ENCODE measurements at places on chromosomes 11 and 22.

DNA sequence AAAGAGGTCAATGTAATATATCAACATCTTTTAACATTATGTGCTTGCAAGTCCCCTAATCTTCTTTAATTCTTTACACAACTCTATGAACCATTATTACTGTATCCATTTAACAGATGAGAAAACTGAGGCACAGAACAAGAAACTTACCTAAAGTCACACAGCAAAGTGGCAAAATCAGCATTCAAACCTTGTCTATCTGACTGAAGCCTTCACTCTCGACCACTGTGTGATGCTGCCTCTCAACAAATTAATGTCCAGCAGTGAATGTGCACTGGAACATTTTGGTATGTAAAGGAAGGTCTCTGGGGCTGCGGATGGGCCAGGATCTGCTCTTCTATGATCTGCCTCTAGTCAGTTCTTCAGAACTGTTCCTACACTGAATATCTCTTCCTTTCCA is 42.1 kb downstream of the PRCP start:
- DNase-seq: no peak

- no peak for DNase-seq
These were observed 4.1 kb downstream of the ST3GAL4 start for GRCh38 chr11:126359431-126360048.

DNA sequence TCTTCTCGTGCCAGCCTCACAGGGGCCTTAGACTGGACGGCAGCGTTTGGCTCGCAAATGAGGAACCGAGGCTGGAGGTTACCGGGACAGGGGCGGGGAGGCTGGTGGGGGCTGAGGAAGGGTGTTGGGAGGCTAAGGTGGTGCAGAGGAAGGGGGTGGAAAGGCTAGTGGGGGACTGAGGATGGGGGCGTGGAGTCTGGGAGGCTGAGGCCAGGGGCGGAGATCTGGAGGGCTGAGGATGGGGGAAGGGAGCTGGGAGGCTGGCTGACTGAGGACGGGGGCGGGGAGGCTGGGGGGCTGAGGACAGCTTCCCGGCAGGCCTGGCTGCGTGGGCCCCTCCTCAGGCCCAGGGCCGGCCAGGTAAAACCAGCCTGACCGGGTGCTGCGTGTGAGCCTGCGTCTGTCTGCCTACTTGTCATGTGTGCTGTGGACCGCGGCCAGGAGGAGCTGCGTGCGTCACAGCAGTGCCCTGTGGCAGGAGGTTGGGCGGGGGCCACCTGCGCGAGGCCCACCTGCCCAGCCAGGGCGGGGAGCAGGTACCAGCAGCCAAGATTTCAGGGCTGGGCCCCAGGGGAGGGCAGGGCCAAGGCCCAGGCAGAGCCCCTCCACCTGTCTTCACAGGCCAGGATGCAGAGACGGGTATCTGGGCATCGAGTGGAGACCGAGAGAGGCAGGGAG is 9.4 kb upstream of the PIM3 start:
- no peak for DNase-seq

DNA sequence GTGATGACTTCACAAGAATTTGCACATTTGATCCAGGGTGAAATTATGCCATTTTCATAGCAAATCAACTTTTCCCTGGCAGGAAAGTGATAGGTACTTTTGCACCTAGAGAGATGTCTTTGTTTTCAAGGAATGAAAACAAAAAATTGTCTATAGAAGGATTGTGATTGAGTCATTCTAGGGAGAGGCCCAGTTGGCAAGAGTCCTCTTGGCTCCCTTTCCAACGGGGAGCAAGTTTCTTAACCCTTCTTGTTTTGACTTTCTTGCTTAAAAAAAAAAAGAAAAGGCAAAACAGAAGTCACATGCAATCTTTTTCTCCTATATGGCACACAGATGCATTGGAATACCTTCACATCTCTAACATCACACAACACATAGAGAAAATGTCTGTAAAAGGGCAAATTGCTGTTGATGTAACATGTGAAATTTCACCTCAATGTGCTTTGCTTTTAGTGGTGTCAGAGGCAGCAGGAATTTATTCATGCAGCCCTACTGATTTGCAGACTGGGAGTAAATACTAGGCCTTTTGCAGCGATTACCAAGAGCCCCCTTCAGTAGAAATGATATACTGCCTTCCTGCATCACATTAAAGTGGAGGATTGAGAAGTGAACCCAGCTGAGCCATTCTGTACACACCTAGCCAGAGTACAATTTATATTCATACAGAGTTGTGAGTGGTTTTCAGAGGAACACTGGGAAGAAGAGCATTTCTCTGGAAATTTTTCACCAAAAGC is 290.7 kb upstream of the MPPED2 start:
- no peak for DNase-seq

DNA sequence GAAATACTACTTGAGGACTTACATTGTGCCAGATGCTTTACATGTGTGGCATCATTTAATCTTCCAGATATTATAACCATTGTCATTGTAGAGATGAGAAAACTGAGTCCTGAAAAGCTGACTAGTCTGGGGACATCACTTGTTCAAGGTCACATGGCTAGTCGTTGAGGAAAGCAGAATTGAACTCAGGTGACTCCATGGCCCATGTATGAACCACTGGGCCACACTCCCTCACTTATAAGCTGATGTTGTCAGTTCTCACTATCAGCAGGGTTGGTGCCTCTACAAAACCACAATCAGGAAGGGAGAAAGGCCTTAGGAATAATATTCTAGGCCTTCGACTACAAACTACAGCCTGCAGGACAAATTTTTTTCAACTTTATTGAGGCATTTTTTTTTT is 26.1 kb upstream of the ADA2 start:
- DNase-seq: no peak

Measured in bone marrow (tissue), 2 donors.